ENCODE measurements at places on chromosomes 3 and 15.

DNA sequence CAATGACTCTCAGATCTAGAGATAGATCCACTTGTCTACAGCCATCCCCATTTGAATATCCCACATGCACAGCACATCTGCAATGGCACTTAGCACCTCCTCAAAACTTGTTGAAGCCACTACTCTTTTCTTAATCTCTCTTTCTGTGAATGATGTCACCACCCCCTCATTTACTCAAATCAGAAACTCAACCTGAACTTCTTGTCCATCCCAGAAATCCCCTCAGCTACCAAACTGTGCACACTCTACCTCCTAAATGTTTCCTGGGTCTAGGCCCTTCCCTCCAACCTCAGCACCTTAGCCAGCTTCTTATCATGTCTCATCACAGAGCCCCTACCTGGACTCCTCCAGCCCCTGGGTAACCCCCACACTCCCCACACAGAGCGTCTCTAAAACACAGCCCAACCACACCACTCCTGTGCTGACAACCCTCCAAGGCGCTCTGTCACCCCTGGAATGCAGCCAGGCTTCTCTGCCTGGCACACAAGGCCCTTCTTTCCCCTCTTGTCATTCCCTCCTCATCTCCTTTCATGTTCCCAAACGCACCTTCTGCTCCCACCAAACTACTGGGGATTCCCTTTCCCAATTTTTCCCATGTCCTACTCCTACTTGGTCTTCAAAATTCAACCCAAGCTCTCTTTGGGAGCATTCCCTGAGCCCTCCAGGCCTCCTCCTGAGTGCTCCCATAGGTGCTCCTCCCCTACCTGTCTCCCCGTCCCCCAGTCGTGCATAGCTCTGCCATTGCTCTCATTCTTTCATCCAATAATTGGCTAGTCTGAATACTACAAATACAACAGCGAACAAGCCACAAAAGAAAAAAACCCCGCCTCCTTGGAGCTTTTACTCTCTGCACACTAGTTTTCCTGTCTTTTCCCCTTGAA is 39.8 kb upstream of the ZBTB38 start:
- no peak for DNase-seq

- DNase-seq, result no peak
Measured at GRCh38 chr3:19016851-19017250, 131.5 kb upstream of the KCNH8 start.

DNA sequence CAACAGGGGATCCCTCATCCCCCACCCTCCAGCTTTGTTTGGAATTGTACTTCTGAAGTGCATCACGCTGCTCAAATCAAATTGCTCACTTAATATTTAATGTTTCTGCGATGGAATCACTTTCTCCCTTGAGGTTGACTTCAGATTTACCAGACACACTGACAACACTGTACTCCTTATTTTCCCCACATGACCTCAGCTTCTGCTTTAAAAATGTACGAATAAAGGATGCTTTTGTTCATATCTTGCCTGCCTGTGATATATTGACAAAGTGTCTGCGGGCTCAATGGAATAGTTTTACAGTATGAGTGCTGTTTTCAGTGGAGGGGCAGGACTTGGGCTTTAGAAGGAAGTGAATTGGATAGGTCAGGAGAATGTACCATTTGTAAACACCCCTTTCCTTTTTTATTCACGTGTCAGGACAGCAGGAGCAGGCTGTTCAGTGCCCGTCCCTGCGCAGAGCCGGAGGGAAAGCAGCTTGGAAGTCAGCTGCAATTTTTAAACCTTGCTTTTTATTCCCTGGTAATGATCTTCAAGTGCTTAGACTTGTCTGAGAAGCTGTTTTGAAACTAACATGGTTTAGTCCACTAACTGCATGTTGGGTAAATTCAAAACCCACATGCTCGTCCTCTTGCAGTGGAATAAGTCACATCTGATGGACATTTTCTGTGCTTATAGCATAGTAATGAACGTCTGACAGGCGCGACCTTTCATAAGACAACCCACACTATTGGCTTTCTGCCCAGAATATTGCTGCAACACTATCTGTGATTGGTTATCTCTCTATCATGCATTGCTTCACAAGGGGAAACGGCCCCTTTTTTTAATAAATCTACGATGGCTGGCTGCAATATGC is 29.9 kb downstream of the MBNL1 start:
- DNase-seq, result peak; percentile 88

DNA sequence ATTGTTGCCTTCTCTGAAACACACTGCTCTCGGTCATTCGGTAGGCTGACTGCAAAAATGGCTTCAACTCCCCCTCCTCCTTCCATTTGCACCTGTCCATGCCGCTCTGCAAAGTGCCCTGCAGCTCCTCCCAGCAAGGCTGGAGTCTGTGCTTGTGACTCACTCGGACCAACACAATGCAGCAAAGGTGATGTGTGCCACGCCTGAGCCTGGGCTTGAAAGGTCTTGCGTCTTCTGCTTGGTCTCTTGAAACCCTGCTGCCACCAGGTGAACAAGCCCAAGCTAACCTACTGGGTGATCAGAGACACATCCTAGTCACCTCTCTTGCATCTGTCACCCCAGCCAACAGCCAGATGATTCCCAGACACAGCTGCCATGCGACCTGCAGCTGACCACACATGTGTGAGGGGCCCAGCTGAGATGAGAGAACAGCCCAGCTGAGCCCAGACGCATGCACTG is 71.1 kb downstream of the MGLL start:
- no peak for DNase-seq

- DNase-seq, result no peak
Measured at GRCh38 chr3:135069406-135069805, 274.3 kb downstream of the EPHB1 start.

DNA sequence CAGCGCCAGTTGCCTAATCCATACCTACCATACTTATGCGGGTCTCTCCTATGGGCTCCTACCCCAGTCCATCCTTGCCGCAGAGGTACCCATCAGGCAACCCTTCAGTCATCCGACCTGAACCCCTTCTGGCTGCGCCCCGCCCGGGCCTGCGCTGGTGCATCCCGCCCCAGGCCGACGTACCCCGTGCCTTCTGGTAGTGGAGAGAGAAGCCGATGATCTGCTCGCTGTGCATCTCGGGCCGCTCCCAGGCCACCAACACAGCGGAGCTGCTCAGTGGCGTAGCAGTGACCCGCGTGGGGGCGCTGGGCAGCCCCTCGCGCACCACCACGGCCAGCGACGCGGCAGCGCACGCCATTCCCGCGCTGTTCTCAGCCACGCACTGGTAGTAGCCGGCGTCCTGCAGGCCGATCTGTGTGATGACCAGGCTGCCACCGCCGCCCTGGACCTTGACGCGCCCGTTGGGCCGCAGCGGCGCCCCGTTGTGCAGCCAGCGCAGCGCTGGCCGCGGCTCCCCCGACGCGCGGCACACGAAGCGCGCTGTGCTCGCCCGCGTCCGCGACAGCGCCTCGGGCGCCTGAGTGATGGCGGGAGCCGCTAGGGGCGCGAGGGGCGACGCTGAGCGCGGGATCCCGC is 17.9 kb upstream of the IGDCC3 start:
- no peak for DNase-seq

DNA sequence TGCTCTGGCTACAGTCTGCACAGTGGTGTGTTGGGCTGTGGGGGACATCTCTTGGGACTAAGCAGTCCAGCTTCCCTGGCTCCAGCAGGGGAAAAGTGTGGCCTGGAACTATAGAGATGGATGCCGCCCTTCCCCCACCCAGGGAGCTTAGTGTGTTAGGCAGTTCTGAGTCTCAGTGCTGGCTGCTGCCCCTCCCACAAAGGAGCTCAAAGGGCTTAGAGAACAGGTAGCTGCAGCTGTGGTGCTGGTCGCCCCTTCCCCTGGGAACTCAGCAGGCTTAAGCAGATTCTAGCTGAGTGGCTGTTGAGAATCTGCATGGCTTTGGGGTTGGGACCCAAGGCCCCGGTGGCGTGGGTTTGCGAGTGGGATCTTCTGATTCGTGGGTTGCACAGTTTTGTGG is 190.8 kb downstream of the PDCD6IP start:
- no peak for DNase-seq

- DNase-seq, result no peak
Measured at GRCh38 chr3:172705170-172705569, 5.7 kb downstream of the NCEH1 start.

DNA sequence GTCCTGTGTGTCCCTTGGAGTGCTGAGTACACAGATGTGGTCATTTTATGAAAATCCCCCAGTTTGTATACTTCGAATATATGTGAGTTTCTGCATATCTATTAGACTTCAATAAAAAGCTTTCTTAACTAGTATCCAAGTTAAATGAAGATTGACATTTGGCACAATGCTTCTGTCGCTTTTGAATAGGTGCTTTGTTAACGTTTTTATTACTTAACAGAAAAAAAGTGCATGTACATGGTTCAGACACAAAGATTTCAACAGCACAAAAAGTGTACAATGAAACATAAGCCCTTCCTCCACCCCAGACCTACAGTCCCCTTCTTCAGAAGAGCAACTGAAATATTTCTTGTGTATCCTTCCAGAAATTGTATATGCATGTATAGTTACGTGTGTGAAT is 427.4 kb upstream of the PROK2 start:
- DNase-seq, result no peak

DNA sequence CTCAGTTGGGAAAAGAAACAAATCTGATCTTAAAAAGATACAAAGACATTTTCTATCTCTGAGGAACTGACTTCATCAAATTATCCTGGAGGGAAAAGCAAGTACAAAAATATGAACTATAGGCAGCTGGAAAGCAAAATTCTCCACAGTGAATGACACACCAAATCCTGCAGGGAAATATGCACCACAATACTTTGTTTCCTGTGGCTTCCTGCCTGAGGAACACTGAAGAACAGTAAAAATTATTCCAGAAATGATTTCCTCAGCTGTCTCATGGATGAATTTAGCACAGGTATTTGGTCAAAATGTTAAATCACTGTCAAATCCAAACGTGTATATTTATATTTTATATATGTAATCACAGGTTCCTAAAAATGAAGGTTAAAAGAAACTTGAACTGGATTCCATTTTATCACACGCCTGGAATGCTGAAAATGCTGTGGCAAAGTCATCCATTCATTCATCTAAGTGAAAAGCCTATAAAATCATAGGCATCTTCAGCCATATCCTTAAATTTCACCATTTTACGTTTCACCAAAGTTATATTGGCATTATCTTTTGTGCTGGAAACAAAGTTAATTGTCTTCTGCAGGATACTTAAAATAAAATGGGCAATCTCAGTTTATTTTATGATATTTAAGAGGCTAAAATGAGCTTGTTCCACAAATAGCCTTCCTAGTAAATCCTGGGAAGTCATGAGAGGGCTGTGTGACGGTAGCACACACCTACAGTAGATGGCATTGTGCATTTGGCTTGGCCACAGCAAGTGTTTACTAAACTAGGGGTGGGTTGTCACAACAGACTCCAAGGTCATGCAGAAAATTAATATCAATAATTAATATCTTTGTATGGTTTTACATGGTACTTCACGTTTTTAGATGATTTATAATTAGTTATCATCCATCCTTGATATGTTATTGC is 19.3 kb upstream of the TSC22D2 start:
- no peak for DNase-seq

GRCh38 chr15:73981761-73982221 is 10.3 kb downstream of the STOML1 start:
- no peak for DNase-seq

- no peak for DNase-seq
Measured at GRCh38 chr15:95690631-95691340, 639.7 kb upstream of the NR2F2 start.

- DNase-seq, result no peak
Measured at GRCh38 chr3:16423298-16423697, 90.2 kb downstream of the RFTN1 start.

- DNase-seq, result no peak
Measured at GRCh38 chr3:171456765-171457606, 3.2 kb downstream of the TNIK start.
